ENCODE measurements at places on chromosomes 4 and X. TPM values are rescaled to one million over a fixed set of nuclear protein-coding genes. Genes with fewer than 3 reads are reported as not detected.

Gene MMRN1
- total RNA-seq, result 0.11 TPM

Gene WAS
- total RNA-seq, result 1.1 TPM

Gene PDGFC
- 32.6 TPM for total RNA-seq

Gene NPY2R
- total RNA-seq, result not detected

Gene ETNPPL
- total RNA-seq, result 0.52 TPM

Gene WFS1
- total RNA-seq, result 15.6 TPM

Gene TCEAL3
- total RNA-seq, result 15.9 TPM

Gene BMX
- not detected for total RNA-seq

- DNase-seq, result no peak
Measured at GRCh38 chrX:132188175-132188574, 31.1 kb downstream of the RAP2C start.

DNA sequence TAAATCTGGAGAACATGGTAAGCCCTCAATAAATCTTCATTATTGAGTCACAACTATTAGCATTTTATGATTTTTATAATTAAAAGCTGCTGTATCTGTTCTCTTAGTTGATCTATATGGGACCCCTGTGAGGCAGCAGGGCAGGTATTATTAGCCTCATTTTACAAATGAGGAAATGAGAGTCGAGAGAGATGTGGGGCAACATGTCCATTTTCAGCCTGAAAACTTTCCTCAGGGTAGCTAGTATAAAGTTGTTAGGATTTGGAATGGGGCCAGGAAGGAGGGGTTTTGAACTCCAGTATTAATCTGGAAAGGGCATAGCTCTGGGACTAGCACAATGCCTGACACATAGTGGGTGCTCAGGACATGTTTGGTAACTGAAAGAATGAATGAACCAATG is 191.7 kb upstream of the GPC4 start:
- no peak for DNase-seq

- peak; percentile 33 for DNase-seq
Measured at GRCh38 chr4:31016322-31017061, 296.3 kb downstream of the PCDH7 start.

DNA sequence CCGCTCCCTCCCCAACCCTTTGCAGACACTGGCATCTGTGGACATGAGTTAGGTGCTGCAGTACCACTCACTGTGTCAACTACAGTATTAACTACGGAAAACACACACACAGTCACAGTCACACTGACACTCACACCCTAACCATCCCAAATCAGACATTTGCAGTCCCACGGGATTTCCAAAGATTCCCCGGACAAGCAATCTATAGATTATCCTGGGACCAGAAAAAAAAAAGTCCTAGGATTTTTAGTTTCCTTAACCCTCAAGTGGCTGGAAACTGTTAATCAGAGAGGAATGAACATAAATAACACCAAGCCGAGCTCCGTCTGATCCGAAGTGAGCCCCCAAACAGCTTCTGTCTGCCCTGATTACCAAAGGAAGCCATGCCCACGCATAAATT is 81.9 kb upstream of the DHRSX start:
- no peak for DNase-seq

- no peak for DNase-seq
Measured at GRCh38 chr4:7771541-7772507, 167.8 kb downstream of the AFAP1 start.

All from A673 (cell line).